ENCODE measurements at places on chromosomes 5 and 9.

DNA sequence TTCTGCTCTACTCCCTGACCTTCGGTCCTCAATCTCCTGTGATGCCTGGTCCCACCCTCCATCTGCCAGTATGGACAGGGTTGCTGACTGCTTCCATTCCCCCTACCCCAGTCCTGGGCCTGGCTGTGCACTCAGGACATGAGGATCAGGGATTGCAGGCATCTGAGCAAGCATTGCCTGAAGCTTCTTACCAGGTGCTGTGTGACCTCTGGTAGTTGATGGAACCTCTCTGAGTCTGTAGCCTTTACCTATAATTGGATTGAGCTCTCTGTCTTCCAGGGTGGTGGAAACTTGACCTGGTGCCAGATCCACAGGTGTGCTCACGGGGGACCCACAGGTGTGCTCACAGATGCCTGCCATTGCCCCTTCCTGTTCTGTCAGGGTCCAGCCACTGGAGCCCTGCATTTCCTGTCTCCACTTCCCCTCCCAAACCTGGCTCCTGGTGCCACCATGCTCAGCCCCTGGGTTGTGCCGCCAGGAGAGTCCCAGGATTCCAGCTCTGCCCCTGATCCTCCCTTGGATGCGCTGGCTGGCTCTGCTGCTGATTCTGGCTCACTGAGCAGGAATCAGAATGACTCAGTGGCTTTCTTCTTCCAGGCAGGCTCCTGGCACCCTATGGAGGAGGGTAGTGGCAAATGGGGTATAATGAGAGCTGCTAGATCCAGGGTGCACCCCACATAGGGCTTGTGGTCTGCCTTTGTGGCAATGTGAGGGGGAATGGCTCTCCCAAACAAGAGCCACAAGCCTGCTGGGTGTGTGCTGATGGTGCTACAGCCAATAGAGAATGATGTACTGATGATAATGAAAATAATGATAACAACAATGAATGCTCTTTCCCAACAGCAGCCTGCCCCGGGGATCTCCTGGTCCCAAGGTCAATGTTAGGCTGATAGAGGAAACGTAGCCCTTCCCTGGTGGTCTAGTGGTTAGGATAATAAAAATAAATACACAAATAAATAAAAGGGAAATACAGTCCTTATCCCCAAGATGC is 35.2 kb upstream of the PSD2 start:
- DNase-seq: no peak

- peak; percentile 31 for DNase-seq
These were observed 25.3 kb upstream of the ANXA2R start for GRCh38 chr5:43065387-43065947.

- no peak for DNase-seq
These were observed 105.6 kb upstream of the TXNDC8 start for GRCh38 chr9:110443146-110443865.

GRCh38 chr9:68551191-68551590 is 10.5 kb upstream of the TMEM252 start:
- no peak for DNase-seq

GRCh38 chr9:3520564-3520963 is 5.2 kb downstream of the RFX3 start:
- DNase-seq: no peak
